Lower leg skin (tissue), 4 donors: ENCODE measurements at places on chromosomes 3 and 15. TPM values are rescaled to one million over a fixed set of nuclear protein-coding genes. Genes with fewer than 3 reads are reported as not detected.
A peak's percentile ranks its signal among the peaks of the same experiment; 100 is the strongest.

GRCh38 chr3:125213946-125214542 lies 1.5 kb upstream of the SLC12A8 start:
- DNase-seq: no peak

Gene USP50
- not detected for total RNA-seq

DNA sequence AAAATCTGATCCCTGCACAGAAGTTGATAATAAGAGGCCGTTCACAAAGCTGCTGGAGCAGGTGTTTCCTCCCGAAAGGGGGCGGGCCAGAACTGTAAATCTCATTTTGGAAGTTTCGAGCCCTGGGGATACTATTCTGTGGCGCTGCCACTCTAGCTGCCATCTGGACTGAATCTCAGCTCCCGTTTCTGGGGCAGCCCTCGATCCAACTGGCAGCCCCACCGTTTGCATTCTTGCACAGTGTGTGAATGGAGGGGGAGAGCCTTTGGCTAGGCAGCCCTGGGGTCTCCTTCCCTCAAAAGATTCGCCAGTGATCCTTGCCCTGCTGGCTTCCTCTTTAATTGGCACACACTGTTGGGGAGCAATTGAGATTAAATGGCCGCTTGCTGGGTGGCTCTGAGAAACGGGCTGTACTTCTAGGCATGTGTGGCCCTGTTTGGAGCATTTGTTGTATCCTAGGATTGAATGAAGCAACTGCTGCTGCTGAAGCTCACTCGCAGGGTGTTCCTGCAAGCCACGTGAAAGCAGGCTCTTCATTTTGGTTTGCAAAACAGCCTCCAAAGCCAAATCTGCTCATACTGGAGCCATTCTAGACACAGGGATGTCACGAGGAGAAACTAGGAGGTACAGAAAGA lies 57.2 kb upstream of the TOPAZ1 start:
- DNase-seq: peak; percentile 38

Gene ARHGEF26
- 36.8 TPM for total RNA-seq

Gene SAXO2
- total RNA-seq: 0.30 TPM

- no peak for DNase-seq
Observed at GRCh38 chr3:79392479-79392878, 375.3 kb downstream of the ROBO1 start.

Gene AADACL2
- 59.1 TPM for total RNA-seq

DNA sequence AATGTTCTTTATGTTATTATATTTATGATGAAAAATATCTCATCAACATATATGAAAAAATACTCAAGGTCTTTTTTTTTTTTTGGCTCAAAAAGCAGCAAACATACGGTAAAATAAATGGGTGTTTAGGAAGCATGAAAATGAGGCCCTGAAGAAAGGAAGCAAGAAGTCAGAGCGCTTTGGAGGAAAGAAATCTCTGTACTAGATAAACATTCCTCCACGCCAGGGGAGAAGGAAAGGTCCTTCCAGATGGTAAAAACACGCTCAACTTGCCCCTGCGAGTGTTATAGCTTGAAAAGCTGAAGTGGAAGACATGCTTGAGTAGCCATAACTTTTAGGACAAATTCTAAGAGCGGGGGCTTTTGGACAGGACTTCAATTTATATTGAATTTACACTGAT lies 52.9 kb downstream of the FEM1B start:
- DNase-seq: no peak

DNA sequence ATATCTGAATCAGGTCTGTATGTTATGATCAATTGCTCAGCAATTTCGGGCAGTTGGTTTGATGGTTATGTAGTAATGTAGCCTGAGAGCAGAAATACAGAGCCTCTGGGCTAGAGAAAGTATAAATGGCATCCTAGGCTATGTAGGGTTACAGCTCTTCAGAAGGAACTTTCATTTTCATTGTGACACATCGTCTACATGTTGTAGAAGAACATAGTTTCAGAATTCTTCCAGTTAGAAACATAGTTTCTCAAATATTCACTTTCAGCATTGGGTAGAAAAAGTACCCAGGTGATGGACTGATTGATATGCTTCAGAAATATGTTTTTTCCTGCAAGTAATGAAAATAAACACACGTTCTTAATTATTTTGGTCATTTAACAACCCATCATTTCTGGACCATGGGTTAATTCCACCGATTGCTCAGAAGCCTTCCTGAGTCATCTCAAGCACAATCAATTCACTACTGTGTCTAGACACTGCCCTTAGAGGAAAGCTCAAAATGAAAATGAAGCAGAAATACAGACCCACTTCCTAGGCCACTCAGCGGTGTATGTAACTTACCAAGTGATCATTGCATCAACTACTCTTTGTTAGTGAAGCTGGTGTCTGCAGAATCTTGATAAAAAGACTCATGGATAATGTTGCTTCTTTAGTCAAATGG lies 88.8 kb upstream of the TSEN2 start:
- DNase-seq: no peak

DNA sequence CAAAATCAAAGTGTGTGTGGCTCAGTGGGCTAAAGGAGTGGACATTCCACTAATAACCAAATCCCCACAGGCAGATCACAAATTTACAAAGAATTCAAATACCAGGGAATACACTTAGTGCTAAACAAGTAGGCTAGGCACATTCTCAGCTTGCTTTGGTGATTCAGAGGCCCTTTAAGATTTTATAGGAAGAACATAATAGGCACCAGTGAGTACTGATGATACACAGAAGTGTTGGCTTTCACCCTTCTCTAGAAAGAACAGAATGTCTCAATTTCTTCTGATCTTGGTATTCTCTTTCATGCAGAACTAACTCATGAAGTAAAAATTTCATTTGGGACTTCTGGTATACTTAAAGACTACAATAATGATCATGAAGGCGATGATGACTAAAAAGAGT lies 55.0 kb downstream of the POLR2M start:
- no peak for DNase-seq

- no peak for DNase-seq
Observed at GRCh38 chr15:82100111-82100929, 54.5 kb upstream of the MEX3B start.

GRCh38 chr3:17352620-17353019 lies 389.8 kb downstream of the TBC1D5 start:
- DNase-seq: no peak

DNA sequence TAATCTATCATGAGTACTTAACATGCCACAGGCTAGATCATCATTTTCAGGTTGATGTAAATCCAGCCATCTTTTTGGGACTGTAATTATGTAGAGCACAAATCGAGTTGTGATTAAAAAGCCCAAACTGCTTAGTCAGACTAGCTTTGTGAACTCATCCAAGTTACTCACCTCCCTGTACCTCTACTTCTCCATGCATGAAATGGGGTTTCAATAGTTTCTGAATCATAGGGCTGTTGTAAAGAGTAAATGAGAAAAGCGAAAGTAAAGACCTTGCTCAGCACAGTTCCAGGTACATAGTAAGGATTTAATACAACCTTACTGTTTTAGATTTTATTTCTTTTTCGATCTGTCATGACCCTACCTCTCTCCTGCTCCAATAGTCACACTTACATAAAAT lies 85.6 kb upstream of the GAP43 start:
- DNase-seq: no peak

- DNase-seq: no peak
Observed at GRCh38 chr3:27939940-27940339, 217.8 kb upstream of the EOMES start.

Gene SPTBN5
- 3.3 TPM for total RNA-seq

GRCh38 chr3:147934451-147935180 lies 525.5 kb downstream of the ZIC1 start:
- DNase-seq: no peak

GRCh38 chr3:47578119-47578632 lies 489 bp downstream of the CSPG5 start:
- DNase-seq: no peak

Gene C3orf22
- total RNA-seq: not detected

Gene NCKIPSD
- total RNA-seq: 32.0 TPM

Gene C3orf85
- total RNA-seq: not detected

GRCh38 chr3:123632161-123632655 lies 47.4 kb upstream of the HACD2 start:
- no peak for DNase-seq

Gene DENND4A
- 16.2 TPM for total RNA-seq

- DNase-seq: no peak
Observed at GRCh38 chr3:184523825-184524615, 37.6 kb upstream of the EPHB3 start.
